BJ (cell line): ENCODE measurements at places on chromosomes 2 and 18.

- no peak for DNase-seq
Measured at GRCh38 chr2:164793529-164793928, 48.1 kb downstream of the COBLL1 start.

DNA sequence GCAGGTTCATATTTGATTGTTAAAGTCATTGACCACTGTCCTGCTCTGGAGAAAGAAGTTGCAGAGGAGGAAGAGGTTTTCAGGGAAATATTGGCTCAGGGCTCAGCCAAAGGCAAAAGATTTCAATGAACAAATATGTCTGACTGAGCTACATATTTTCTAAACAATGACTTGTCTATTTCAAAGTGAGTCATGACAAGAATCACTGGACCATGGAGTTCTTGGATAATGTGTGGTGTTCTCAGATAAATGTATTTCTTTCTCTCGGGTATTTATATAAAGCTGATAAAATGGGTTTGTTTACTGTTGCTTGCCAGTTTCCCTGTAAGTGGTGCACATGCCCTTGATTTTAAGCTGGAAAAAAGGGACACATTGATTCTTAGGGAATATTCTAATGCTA, 34.3 kb upstream of the RMP24 start:
- DNase-seq: no peak

GRCh38 chr18:70991577-70991976, 702.7 kb downstream of the SOCS6 start:
- no peak for DNase-seq

GRCh38 chr2:201758234-201758633, 22.5 kb downstream of the ALS2 start:
- no peak for DNase-seq

GRCh38 chr18:11008505-11008904, 140.9 kb downstream of the PIEZO2 start:
- no peak for DNase-seq

GRCh38 chr2:165530-165929, 98.3 kb downstream of the SH3YL1 start:
- no peak for DNase-seq

DNA sequence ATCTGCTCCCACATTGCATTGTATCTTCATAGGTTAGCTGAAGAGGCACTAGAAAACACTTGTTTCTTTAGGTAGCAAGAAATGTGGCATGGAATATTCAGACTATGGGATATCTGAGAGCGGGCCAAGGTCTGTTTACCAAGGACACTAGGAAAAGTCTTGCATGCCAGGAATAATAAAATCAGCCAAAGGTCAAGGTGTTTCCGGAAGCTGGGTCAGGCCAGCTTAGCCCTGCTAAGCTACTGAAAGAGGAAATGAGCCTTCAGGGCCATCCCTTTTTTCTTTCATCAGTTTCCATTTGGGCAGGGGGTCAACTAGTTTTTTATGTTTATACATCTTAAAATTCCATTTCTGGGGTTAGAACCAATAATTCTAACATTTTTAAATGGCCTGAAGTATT, 101.1 kb downstream of the DPP4 start:
- no peak for DNase-seq

DNA sequence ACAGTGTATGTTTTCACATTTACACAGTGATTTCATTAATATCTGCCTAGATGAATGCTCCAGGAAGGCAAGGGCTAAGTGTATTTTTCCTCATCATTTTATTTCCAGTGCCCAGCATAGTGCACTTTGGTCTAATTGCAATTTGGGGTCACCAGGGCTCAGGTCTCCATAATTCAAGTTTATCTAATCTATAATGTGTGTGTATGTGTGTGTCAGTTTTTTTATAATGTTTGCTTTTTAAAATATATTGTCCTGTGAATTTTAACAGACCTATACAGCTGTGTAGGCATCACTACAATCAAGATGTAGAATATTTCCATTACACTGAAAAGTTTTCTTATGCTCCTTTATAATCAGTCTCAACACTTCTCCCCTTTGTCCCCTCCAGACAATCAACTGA, 620.4 kb downstream of the STK39 start:
- no peak for DNase-seq

- no peak for DNase-seq
Measured at GRCh38 chr2:55976681-55977080, 53.1 kb upstream of the EFEMP1 start.

DNA sequence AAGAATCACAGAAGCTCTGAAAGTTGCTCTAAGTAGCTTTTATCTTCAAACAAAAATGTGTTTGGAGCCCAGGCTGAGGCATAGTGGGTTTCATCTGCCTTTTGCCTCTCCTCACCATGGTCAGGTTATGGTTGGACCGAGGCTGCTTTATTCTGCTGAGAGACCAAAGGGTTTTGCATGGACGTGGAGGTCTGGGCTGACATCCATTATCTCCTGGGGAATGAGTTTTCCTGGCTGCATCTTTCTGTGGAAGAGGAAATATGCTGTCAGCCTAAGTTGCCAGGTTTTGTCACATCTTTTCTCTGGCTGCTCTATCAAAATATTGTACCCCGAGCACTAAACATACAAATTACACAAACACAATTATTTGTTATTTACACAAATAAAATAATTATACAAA, 223.2 kb downstream of the LDLRAD4 start:
- no peak for DNase-seq

GRCh38 chr2:206798000-206798399, 32.6 kb downstream of the FASTKD2 start:
- DNase-seq: no peak

DNA sequence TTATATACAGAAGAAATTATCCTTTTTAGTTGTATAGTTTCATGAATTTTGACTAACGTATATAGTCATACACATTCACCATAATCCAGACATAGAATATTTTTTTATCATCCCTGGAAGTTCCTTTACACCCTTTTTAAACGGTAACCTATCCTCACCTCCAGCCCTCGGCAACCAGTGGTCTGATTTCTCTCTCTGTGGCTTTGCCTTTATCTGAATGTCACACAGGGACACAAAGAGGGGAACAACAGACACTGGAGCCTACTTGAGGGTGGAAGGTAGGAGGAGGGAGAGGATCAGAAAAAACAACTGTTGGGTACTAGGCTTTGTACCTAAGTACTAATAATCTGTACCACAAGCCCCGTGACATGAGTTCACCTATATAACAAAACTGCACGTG, 191.9 kb downstream of the MC4R start:
- DNase-seq: no peak

DNA sequence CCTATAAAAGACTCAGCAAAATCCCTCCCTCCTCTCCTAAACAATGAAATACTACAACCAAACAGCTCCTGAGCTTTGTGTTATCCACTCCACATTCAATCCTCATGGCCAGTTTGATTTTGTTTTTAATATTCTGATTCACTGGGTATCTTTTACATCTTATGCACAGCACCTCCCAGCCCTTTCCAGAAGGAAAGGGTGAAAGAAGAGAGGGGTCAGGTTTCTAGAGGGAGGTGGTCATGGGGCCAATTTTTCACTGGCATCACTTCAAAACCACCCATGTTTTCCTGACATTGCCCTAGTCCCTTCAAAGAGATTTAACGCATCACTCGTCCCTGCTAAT, 315.6 kb downstream of the LPIN1 start:
- DNase-seq: no peak

DNA sequence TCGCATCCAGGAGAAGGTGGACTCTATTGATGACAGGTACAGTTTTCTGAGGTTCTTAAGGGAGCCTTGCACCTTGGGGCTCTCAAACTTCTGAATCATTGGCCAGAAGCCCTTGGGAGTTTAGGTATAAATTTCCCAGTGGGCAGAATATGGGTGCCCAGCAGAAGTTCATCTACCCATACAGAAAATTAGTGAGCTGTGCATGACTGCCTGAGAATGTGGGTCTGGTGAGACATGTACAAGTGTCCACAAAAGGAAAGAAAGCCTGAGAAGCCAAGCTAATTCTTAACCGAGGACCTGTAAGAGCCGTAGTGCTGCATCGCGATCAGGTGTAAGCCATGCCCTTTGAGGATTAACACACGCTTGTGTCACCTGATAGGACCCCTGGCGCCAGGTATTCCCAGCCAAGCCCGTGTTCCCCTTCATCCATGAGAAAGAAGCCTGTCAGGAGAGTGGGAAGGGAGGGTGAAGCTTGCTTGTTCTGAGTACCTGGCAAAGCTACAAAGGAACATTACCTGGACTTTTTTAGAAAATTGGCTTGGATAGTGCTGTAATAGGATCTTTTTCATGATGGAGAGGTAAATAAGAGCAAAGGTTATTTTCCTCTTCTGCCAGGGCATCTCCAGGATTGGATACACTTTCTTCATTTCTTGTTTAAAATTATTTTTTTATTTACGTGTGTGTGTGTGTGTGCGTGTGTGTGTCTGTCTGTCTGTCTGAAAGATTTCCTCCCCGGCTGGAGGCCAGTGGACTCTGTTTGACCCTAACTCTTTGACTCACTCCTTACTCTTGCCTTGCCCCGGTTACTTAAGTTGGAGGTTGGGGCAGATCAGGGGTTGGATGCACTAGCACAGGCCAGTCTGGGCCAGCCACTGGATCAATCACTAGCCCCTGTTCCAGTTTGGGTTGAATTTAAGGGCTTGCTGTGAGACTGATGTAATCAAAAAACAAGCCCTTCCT, 90.4 kb upstream of the EML6 start:
- DNase-seq: peak; percentile 22

DNA sequence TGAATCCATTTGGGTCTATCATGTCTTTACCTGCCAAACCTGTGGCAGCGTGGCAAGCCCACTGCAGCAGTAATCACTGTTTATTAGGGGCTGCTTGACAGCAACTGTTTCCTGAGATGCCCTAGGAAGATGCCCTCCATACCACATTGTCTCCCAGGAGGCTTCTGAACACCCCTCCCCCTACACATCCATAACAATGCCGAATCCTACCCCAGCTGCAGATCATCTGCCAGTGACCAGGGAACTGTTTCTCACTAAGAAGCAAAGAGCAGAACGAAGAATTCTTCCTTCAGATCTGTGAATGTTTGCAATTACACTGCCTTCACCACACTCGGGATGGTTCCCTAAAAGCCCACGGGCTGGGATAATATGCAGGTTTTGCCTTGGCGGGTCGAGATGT, 127.8 kb downstream of the VIT start:
- DNase-seq: no peak

GRCh38 chr2:69031466-69031865, 18.5 kb downstream of the ANTXR1 start:
- no peak for DNase-seq

- DNase-seq: no peak
Measured at GRCh38 chr18:73778032-73778359, 369.6 kb downstream of the FBXO15 start.

- no peak for DNase-seq
Measured at GRCh38 chr2:235523021-235523420, 29.2 kb downstream of the AGAP1 start.

GRCh38 chr2:135095591-135095990, 43.5 kb downstream of the RAB3GAP1 start:
- no peak for DNase-seq

- DNase-seq: no peak
Measured at GRCh38 chr2:120317916-120318315, 28.0 kb upstream of the INHBB start.

- DNase-seq: no peak
Measured at GRCh38 chr2:36455788-36456187, 100.2 kb downstream of the CRIM1 start.

- DNase-seq: no peak
Measured at GRCh38 chr2:134148172-134148571, 105.7 kb upstream of the MGAT5 start.

DNA sequence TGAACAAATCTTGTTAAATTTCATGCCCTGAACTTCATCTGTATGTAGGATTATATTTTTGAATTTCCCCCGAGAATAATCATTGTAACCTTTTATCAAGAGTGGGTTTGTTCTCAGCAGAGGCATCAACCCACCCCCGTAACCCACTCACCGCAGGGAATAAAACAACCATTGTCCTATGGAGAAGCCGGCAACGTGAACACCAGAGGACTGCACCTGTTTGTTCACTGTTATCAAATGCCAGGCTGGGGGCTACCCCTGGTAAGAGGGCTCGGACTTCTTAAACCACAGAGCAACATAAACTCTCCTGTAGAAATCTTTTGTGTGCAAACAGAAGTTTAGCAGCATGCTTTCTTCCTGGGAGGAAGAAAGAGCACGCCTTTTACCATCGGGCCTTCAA, 610.4 kb downstream of the ERBB4 start:
- DNase-seq: no peak

DNA sequence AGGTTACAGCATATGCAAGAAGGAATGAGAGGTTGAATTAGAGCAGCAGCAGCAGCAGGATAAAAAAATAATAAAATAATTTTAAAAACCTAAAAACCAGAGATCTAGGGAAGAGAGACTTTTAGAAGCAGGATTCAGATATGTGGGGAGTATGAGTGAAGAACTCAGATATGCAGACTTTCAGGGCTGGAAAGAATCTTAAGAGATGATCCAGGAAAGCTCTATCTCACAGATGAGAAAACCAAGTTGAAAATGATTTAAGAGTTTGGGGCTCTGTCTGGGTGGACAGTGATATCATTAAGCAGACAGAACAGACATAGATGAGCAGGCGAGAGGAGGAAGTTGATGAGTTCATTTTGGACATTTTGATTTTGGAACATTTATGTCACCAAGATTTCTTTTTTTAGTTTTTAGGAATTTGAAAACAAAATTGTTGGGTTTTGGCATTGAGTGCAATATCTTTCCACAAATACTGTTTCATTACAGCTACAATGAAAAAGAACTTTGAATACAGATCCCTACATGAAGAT, 31.8 kb downstream of the BCL2 start:
- no peak for DNase-seq

DNA sequence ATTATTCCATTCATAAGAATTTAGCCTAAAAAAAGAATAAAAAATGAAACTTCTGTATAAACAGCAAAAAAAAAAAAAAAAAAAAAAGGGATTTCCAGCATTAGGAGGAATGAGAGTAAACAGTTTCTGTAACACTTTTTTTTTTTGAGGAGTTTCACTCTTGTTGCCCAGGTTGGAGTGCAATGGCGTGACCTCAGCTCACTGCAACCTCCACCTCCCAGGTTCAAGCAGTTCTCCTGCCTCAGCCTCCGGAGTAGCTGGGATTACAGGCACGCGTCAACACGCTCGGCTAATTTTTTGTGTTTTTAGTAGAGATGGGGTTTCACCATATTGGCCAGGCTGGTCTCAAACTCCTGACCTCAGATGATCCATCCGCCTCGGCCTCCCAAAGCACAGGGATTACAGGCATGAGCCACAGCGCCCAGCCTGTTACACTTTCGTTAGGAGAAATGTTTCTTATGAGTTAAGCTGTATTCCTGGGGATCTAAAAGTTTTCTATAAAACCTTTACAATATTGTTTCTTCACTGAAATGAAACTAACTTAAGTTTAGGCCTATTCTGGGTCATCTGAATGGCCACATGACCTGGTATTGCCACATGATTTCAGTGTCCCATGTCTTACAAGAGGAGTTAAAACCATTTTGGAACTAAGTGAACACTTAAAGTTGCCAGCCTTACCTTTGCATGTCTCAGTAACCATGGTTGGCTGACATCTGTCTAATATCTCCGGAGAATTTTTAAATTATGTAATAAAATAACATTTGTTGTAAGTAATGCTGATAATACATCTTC, 17.5 kb downstream of the SMAD2 start:
- DNase-seq: no peak

- no peak for DNase-seq
Measured at GRCh38 chr2:191653667-191654391, 24.1 kb upstream of the NABP1 start.
